ENCODE measurements at places on chromosomes 16 and 17.
A peak's percentile ranks its signal among the peaks of the same experiment; 100 is the strongest.

DNA sequence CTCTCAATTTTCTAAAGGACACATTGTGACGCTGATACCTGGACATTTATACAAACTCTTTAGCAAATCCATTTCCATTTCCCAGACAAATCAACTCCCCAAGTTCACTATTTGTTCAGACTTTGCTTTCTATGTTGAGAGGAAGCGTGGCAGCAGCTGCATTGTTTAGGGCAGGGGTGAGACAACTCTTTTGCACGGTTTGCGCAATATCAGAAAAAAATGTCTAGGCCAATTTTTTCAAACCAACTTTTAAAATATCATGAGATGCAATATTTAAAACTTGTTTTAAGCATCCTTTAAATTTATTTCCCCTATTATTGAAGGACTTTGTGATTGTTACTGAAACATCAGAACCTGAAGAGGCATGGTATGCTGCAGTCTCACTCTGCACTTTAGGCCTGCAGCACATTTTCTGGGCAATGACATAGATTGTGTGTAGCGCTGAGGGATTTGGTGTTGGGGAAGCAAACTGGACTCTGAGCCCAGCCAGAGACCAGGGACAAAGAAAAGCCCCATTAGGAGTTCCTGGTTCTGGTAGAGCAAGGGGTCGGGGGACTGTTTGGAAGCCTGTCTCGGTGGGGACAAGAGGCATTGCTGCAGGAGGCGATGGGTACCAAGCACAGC is 6.4 kb upstream of the CCDC182 start:
- DNase-seq: no peak

DNA sequence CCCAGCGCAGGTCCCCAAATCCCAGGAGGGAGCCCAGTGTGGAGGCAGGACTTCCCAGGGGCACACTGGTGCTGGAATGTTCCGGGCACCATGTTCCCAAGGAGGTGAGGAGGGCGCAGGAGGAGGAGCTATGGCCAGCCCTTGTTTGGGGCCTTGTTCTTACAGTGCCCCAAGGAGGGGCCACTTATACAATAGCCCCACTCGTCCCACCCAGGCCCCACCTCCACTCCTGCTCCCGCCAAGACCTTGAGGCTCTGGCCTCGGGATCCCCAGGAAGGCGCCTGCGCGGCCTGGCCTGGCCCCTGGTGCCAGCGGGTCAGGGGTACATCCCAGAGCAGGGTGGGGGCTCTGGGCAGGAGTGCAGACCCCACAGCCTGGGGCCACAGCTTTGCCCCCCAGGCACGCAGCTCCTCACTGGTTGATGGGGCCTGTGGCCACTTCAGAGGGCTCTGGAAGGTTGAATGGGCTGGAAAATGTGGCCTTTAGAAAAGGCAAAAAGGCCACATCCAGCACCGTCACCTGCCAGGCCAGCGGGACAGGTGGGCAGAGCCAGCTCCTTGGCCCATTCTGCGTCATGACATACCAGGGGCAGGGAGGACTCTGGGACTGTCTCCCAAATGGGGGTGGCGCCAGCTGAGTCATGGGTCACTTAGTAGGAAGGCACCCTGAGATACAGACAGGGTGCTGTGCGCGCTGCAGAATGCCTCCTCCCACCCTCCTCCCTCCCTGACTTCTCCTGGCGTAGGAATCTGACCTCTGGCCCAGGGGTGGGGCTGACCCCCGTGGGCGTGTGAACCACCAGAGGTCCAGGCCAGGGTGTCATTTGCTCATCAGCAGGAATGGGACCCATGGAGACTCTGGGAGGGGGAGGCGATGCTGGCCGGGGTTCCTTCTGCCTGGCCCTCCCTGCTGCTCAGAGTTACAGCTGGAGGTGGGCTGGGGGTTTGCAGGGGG is 32.3 kb upstream of the PVALEF start:
- no peak for DNase-seq

DNA sequence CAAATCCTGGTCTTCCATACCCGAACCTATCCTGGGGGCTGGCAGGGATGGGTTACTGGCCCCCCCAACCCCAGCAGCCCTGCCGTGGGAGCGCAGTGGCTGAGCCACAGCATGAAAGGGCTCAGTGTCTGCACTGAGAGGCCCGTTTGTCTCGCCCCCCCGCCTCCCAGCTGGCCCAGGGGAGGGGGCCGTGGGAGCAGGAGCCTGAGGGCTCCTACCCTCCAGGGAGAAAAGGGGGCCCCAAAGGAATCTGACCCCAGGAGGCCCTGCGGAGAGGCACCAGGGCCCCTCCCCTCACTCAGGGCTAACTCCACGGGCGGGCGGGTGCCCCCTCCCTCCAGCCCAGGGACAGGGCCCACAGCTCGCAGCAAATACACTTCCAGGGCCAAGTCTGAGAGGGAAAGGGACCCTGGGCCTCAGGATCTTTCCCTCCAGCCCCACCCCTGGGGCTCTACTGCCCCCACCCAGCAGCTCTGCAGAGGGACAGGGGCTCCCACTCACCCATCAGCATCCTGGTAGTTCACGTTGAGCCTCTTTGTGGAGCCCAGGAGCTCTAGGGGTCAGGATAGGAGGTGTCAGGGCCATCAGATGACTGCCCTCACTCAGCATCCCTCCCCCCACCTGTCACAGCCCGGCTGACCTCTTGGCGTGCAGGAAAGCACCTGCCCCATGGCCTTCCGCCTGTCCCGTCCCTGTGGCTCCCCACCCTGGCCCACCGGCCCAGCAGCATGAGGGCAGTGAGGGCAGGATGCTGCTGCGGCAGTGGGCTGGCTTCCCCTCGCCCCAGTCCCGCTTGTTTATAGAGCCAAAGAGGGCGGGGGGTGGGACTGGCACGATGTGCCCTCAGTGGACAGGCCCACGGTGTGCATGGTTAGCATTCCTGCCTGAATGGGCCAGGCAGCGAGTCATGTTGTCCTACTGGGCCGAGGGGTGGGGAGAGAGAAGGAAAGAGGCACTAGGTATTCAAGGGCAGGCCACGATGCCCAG is 7.3 kb downstream of the CASKIN2 start:
- peak; percentile 83 for DNase-seq

DNA sequence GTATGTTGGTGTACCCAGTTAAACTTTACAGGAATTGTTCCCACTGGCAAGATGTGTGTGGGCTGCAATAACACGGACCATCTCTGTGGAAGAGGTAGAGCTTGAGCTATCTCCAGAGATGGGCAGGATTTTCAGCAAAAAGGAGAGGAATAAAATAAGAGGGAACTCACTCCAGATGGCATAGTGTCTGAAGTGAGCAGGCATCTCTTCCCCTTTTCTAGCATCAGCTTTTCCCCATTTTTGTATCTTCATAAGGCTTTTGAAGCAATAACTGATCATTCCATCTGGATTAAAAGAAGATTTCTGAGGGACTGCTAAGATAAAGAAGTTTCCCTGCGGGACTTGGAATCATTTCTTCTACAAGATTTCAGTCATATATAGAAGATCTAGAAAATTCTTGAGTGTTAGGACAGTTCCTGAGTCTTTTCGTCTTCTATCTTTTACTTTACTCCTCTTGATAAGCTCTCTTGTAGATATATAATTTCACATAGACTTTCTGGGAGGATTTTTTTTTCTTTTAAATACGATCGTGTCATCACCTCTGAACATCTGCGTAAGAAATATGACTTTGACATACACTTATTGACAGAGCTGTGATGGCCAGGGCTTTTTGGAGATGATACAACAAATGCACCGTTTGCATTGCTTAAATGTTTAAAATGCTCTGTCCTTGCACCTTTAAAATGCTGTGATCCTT is 2.1 kb downstream of the CPD start:
- no peak for DNase-seq

- no peak for DNase-seq
Measured at GRCh38 chr17:45936610-45937009, 42.3 kb downstream of the MAPT start.

DNA sequence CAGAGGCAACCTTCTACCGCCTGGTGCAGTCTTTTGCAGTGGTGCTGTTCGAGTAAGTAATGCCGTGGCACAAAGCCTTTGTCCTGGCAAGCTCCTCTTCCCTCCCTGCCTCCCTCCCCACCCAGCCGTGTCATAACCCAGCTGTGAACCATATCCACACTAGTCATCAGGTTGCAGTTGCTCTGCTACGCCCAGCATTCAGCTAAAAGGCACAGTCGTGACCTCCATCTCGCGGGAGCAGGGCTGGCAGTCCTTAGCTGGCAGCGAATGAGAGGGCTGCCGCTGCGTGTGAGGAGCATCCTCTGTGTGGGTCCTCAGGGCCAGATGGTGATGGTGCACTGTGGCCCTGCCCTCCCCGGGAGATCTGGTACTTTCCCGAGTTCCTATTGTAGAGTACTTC is 39.3 kb downstream of the CIBAR2 start:
- no peak for DNase-seq

GRCh38 chr16:67169642-67170167 is 633 bp upstream of the NOL3 start:
- no peak for DNase-seq

GRCh38 chr16:56664506-56664905 is 3.4 kb downstream of the MT1G start:
- DNase-seq: no peak

GRCh38 chr16:89507834-89508590 is at the start of gene SPG7:
Gene SPG7, plus strand, starts transcription at chr16:89508403. Its CDS starts 15 bp downstream, at chr16:89508418.
- peak; percentile 61 for DNase-seq

DNA sequence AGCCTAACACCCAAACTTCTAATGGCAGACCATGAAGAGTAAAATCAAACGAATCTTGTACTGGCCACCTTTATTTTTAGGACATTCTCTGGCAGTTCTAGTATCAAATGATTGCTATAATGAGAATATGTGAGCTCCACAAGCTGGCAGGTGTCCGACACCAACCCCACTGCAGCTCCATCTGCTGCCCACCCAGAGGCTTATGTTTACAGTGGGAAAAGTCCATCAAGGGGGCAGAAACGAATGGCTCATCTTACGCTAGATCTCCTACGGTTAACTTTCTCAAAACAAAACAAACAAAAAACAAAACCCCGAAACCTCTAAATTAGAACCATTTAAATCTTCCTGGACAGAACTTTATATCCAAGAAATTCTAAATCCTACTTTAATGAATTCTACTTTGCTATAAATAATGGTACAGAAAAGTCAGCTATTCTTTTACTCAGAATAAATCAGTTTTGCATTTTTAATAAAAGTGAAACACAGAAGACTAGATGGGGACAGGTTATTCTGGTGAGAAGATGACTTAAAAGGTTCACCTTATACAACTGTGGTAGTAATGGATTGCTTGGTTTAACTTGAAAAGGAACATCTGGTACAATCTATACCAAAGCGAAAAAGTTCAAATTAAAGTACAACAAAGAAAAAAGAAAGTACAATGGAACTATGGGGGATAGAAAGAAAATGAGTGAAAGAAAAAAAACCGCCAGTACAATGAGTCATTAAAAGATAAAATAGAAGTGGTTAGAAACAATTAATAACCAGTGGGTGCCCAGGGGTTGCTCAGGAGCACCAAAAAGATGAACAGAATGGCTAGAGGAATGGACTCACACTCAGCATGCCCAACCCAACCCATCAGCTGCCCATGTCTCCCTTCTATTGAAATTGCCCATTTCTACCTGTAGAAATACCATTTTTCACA is 40.2 kb downstream of the GRB2 start:
- no peak for DNase-seq

DNA sequence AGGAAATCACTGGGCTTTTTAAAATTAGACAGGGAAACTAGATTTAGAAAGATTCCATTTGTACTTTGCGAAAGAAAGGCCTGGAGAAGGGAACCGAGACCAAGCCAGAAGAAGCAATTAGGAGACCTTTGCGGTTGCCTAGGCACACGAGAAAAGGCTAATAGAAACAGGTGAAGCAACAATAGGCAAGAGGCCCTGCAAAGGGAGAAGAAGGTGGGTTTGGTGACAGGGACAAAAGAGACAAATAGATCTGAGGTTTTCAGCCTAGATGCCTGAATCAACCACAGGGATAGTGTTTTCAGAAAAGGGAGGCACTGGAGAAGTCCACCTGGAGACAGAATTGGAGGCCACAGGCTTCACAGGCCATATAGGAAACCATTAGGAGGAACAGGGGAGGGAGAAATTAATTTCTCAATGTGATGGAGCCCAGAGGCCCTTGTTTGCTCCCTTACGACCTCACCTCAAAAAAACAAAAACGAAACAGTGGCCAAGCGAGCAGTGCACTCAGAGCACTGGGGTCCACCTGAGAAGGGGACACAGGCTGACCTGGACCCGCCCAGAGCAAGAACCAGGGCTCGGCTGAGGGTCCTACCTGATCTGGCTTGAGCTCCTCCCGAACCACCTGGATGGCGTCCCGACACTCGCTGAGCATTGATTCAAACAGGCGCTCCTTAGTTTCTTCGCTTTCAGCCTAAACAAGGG is 22.3 kb downstream of the SRP68 start:
- no peak for DNase-seq
